ENCODE measurements at places on chromosomes 12 and 14.
A peak's percentile ranks its signal among the peaks of the same experiment; 100 is the strongest.

GRCh38 chr12:51819736-51820525 lies 28.6 kb downstream of the FIGNL2 start:
- DNase-seq = no peak

GRCh38 chr12:57837864-57838562 lies 8.5 kb downstream of the CTDSP2 start:
- DNase-seq = no peak

DNA sequence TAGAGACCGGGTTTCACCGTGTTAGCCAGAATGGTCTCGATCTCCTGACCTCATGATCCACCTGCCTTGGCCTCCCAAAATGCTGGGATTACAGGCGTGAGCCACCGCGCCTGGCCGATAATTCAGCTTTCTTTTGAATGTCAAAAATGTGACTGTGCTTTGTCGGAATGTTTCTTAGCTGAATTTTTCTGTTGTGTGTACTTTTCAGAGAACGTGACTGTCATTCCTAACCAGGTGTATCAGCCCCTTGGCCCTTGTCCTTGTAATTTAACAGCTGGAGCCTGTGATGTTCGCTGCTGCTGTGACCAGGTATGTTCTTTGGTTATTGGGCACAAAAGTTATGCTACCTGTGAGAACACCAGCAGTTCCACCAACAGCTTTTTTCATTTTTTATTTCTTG lies 8.1 kb downstream of the TCTN2 start:
- no peak for DNase-seq

DNA sequence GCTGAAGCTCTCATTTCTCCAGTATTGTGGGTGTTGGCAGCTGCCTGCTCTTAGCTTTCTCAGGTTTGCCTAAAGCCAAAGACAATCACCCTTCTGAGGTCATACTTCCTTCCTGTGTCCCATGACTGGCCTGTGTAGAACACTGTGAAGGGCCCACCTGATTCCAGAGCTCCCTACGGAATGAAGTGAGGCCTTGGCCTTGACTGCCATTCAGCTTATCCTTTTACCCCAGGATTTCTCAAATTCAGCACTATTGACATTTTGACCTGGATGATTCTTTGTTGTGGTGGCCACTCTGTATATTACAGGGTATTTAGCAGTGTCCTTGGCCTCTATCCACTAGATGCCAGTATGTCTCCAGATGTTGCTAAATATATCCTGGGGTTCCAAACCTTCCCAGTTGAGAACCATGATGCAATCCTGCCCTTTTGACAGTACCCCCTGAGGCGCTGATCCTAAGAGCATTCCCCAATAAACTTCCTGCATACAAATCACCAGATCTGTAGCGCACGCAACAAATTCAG lies 112.3 kb upstream of the KRR1 start:
- peak; percentile 8 for DNase-seq

DNA sequence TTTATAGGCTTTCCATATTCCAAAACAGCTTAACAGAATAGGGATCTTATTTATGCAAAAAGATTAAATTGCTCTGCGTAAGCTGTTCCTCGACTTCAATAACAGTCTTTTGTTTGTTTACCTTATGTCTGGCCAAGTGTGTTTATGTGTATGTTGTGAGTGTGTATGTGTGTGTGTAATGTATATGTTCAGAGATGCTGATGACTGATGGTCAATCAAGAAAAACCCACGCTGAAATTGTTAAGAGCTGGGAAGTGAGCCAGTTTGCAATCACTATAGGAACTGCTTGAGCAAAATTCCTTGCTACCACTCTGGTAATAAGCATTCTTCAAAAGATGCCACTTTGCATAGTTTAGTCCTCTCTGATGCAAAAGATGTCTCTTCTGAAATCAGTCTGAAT lies 59.6 kb downstream of the PRKD1 start:
- no peak for DNase-seq

DNA sequence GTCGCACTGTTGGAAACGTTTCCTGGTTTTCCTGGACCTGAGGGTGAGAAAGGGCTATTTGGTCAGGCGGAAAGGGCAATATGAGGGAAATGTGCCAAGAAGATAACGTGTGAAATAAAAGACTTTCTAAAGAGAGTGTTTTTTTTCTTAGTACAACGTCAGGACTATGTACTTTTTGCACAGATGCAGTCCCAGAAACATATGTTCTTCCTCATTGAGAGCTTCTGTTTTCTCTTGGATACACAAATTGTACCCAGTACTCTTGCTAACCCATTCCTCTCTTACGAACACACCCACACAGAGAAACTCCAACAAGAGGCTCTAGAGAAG lies 669 bp upstream of the PKP2 start:
- no peak for DNase-seq

DNA sequence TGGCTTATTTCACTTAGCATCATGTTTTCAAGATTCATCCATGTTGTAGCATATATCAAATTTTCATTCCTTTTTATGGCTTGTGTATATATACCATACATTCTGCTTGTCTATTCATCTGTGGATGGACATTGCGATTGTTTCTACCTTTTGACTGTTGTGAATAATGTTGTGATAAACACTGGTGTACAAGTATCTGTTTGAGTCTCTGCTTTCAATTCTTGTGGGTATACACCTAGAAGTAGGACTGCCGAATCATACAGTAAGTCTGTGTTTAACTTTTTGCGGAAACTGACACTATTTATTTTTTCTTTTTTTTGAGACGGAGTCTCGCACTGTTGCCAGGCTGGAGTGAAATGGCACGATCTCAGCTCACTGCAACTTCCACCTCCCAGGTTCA lies 19.6 kb upstream of the RPS6KA5 start:
- no peak for DNase-seq

GRCh38 chr12:43758247-43758727 lies 303 bp downstream of the PUS7L start:
- DNase-seq = no peak

GRCh38 chr12:40921563-40922163 lies 229.4 kb downstream of the CNTN1 start:
- peak; percentile 2 for DNase-seq

DNA sequence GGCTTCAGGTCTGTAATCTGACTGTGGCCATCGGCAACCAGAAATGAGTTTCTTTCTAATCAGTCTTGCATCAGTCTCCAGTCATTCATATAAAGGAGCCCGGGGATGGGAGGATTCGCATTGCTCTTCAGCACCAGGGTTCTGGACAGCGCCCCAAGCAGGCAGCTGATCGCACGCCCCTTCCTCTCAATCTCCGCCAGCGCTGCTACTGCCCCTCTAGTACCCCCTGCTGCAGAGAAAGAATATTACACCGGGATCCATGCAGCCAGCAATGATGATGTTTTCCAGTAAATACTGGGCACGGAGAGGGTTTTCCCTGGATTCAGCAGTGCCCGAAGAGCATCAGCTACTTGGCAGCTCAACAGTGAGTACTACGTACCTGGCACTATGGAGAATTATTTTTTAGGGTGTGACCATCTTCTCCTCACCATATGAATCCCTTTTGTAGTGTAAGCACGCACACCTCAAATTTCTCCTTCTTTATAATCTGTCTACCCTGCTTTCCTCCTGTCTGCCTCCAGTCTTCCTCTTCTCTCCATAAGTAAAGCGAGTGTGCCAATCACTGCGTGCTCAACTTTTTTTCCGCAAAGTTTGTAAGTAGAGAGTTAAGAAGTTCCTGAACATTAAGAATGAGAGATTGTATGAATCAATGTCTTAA lies at the start of gene TPH2:
TPH2 (plus strand) TSS at position 118 of the 658 bp plus-strand sequence; CDS start at position 260, 142 bp downstream.
- peak; percentile 49 for DNase-seq

GRCh38 chr12:88266806-88267360 lies 124.8 kb downstream of the TMTC3 start:
- DNase-seq = no peak

- no peak for DNase-seq
These were observed 31.4 kb downstream of the MVK start for GRCh38 chr12:109605016-109605415.

DNA sequence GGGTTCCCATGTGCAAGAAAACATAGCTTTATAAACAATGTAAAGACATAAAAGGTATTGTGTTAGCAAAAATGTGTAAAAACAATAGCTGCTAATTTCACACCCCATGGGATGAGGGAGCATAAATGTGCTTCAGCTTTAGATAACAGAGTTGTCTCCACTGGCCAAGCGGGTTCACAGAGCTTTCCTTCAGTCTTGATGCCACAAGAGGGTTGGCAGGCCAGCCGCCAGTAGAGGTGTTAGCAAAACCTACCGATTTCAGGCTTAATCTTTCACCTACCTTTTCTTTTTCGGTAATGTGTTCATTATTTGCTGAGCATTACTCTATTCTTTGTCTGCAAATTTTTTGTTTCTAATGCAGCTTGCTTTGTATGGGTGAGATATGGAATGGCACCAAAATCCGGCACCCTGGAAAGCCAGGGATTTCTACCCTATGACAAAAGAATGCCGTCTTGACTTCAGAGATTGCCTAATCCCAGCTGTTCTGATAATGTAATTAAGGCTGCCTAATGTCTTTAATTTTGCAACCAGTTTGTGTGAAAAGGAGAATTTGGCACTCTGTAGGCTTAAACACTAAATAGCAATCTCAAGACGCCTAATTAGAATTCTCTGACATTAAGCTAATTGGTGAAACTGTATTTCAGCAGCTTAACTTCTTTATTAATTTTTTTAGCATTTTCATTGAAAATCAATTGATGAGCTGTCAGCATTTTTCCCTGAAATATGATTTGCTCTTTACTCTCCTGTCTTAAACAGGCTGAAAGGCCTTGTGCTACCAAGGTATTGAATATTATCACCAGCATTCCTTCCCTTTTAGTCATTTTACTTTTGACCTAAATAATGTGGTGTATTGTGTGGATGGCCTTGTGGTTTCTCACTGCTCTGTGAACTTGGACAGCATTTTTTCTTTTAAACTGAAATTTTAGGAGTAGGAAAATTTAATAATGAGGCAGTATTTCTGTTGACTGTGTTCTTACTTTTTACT lies 60.7 kb downstream of the POLR3B start:
- DNase-seq = no peak

GRCh38 chr12:50927766-50928224 lies 24.5 kb upstream of the HIGD1C start:
- no peak for DNase-seq

DNA sequence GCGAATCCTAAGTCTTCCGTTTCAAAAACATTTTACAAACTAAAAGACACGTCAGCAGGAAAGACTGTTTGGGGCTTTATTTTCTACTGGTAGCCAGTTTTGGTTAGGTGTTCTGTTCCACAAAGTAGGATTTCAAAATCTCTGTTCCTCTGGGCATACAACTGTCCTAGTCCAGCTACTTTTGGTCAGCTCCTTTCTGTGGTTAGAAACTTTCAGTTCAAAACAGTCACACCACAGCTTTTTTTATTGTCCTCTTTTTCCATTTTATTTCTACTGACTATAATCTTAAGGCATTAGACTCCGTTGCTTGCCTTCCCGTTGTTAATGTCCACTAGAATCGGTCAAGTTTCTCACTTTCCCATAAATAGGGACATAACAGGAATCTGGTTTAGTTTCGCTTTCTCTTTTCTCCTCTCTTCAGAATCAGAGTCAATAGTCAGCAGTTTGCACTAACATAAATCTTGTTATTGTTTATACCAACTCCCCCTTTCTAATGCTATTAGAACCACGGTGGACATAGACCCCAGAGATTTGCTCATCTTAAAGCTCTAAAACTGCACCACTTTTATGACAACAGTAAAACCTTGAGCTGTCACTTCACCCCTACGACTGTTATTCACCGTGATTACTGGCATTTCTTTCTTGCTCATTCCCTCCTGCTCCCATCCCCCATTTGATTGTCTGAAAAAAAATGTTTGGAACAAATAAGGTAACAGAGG lies 41.5 kb upstream of the NPAS3 start:
- DNase-seq = no peak

- no peak for DNase-seq
These were observed 72.8 kb downstream of the CLMN start for GRCh38 chr14:95246870-95247269.

DNA sequence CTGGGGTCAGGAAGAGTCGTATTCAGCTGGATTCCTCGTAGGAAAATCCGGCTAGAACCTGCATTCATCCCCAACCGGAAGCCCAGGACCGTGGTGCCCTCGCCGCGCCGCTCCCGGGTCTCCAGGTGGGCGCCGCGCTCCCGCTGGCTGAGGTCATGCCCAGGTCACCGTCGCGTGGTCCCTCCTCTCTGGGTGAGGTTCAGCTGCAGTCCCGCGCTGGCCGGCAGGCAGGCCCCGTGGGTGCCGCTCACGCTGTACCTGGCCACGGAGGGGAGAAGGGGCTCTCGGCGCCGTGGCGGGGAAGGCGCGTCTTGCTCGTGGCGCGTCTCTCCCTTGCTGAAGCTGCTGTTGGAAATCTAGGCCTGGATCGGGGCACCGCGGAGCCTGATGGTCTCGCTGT lies 44.5 kb downstream of the LRTM2 start:
- DNase-seq = no peak

- DNase-seq = no peak
These were observed 16.8 kb downstream of the HIF1A start for GRCh38 chr14:61712137-61712536.

DNA sequence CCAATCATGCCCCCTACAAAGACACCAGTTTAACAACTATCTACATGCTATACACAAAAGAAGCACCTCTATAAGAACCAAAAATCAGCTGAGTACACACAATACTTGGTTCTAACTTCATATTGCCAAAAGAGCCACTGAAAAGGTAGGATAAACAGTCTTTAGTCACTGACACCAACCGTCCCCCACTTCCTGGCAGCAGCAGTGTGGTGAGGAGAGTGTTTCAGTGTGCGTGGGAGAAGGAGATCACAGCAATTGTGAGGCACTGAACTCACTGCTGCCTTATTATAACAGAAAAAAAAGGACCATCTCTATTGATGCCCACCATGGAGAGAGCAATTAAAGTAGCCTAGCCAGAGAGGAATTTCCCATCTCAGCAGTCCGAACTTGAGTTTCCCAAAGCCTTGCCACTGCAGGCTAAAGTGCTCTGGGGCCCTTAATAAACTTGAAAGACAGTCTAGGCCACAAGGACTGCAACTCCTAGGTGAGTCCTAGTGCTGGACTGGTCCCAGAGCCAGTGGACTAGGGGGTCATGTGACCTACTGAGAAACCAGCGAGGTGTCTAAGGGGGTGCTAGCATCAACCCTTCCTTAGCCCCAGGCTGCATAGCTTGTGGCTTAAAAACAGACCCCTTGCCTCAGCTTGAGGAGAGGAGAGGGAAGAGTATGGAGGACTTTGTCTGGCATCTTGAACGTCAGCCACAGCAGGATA lies 37.1 kb upstream of the LMNTD1 start:
- no peak for DNase-seq

- no peak for DNase-seq
These were observed 302.8 kb downstream of the CACNA1C start for GRCh38 chr12:2355604-2356003.

- no peak for DNase-seq
These were observed 12.5 kb downstream of the PACS2 start for GRCh38 chr14:105326891-105327694.

- DNase-seq = no peak
These were observed 45.4 kb upstream of the SRP54 start for GRCh38 chr14:34937442-34937841.

- no peak for DNase-seq
These were observed 184.7 kb upstream of the OTX2 start for GRCh38 chr14:56995010-56995409.

DNA sequence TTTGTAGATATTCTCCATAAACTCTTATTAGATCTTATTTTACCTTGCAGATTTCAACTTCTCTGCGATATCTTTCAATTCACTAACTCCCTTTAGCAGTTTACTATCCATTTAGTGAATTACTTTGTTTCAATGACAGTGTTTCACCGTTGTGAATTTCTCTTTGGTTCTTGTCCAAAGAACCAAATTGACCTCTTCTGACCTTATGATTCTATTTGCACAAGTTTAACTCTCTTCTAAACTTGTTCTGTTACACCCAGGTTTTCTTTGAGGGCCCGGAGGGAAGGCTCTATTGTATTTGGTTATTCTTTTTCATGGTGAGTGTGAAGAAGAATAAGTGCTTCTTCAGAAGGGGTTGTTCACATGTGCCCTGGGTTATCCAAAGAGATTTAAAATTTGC lies 186.7 kb downstream of the MON2 start:
- no peak for DNase-seq
